ENCODE measurements at places on chromosomes 7 and 10. TPM values are rescaled to one million over a fixed set of nuclear protein-coding genes. Genes with fewer than 3 reads are reported as not detected.

The SEMA3E gene
- 4.1 TPM for total RNA-seq

The SUN1 gene
- total RNA-seq, result 207 TPM

The ZC3HAV1L gene
- 19.7 TPM for total RNA-seq

The PRLHR gene
- not detected for total RNA-seq

The PDGFA gene
- 36.5 TPM for total RNA-seq

The PGAM2 gene
- 0.85 TPM for total RNA-seq

The CFAP46 gene
- total RNA-seq, result 1.1 TPM

The HTR5A gene
- not detected for total RNA-seq

The EPHA1 gene
- 0.22 TPM for total RNA-seq

The SBDS gene
- 161 TPM for total RNA-seq

The STEAP1B gene
- total RNA-seq, result 11.6 TPM

The TAS2R4 gene
- 5.1 TPM for total RNA-seq

The STEAP4 gene
- total RNA-seq, result 189 TPM

The ASZ1 gene
- total RNA-seq, result not detected

The HOXA10 gene
- total RNA-seq, result 11.2 TPM

The CPEB3 gene
- 6.2 TPM for total RNA-seq

The GIMAP2 gene
- 11.7 TPM for total RNA-seq

The ARMC3 gene
- total RNA-seq, result 0.18 TPM

The DYDC1 gene
- not detected for total RNA-seq

The MRC1 gene
- total RNA-seq, result 35.8 TPM

The SUN3 gene
- not detected for total RNA-seq

The SEPHS1 gene
- 34.8 TPM for total RNA-seq

The DPP6 gene
- total RNA-seq, result 0.62 TPM

The NAT16 gene
- not detected for total RNA-seq

The TCAF2 gene
- 2.5 TPM for total RNA-seq

The GCC1 gene
- 14.4 TPM for total RNA-seq

The NANOS1 gene
- total RNA-seq, result 3.5 TPM

The HYAL4 gene
- total RNA-seq, result not detected

The AOAH gene
- total RNA-seq, result 20.6 TPM

The MYL10 gene
- not detected for total RNA-seq

The CALN1 gene
- 0.53 TPM for total RNA-seq

The PRSS37 gene
- not detected for total RNA-seq

The CALCR gene
- total RNA-seq, result 0.62 TPM

The ANKIB1 gene
- 76.8 TPM for total RNA-seq

The SLK gene
- 52.5 TPM for total RNA-seq

The DCLRE1A gene
- total RNA-seq, result 4.1 TPM

All from sciatic nerve (tissue), 2 donors.